Upper lobe of right lung (tissue), 1 donor: ENCODE measurements at places on chromosomes 11 and 22.

GRCh38 chr22:45683248-45683647 is 11.6 kb downstream of the ATXN10 start:
- no peak for DNase-seq

GRCh38 chr11:24739637-24740036 is 242.8 kb downstream of the LUZP2 start:
- DNase-seq, result no peak

- no peak for DNase-seq
Observed at GRCh38 chr22:36197514-36198146, 4.0 kb downstream of the APOL4 start.

DNA sequence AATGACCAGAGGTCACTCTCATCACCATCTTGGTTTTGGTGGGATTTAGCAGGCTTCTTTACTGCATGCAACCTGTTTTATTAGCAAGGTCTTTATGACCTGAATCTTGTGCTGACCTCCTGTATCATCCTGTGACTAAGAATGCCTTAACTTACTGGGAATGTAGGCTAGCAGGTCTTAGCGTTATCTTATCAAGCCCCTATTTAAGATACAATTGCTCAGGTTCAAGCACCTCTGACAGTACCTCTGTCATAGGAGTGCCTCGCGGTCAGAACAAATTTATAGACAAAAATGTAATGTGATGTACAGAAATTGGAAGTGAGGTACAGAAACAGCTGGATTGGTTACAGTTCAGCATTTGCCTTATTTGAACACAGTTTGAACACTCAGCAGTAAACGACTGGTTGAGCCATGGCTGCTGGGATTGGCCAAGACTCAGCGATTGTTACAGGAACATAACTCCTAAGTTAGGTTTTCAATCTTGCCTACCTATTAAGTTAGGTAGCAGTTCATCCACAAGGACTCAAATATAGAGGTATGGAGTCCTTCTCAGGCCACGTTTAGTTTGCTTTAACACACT is 16.1 kb upstream of the TMEM123 start:
- no peak for DNase-seq

- no peak for DNase-seq
Observed at GRCh38 chr22:33909911-33910310, 10.4 kb downstream of the LARGE1 start.

GRCh38 chr11:13939961-13940906 is 22.3 kb upstream of the SPON1 start:
- no peak for DNase-seq

DNA sequence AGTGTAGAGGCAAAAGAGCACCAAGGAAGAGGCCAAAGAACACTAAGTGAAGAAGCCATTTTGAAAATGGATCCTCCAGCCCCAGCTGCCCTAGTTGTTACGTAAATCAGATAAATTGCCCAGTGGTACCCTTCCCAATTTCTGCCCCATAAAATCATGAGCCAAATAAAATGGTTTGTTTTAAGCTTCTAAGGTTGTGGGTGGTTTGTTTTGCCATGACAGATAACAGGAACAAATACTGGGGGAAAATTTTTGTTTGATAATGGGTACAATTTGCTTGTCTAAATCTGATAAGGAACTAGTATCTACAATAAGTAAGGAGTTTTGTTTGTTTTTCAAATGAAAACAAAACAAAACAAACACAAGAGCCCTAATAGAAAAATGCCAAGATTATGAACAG is 30.6 kb upstream of the HSD17B12 start:
- DNase-seq, result no peak

DNA sequence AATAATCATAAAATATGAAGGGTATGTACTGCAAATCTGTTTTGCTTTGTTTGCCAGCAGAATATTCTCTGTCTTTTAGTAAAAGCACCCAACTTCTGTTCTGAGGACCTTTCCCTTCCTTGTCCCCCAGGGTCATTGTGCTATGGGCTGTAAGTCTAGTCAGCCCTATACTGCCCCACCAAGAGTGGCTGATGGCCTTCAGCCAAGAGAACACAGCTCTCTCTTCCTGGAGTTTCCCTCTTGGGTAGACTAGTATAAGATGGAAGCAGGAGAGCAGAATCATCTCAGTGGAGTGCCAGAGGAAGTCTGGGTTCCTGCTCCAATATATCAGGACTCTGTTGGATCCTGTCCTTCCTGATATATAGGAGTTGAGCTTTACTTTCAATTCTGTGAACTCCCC is 29.0 kb downstream of the MMP13 start:
- no peak for DNase-seq

DNA sequence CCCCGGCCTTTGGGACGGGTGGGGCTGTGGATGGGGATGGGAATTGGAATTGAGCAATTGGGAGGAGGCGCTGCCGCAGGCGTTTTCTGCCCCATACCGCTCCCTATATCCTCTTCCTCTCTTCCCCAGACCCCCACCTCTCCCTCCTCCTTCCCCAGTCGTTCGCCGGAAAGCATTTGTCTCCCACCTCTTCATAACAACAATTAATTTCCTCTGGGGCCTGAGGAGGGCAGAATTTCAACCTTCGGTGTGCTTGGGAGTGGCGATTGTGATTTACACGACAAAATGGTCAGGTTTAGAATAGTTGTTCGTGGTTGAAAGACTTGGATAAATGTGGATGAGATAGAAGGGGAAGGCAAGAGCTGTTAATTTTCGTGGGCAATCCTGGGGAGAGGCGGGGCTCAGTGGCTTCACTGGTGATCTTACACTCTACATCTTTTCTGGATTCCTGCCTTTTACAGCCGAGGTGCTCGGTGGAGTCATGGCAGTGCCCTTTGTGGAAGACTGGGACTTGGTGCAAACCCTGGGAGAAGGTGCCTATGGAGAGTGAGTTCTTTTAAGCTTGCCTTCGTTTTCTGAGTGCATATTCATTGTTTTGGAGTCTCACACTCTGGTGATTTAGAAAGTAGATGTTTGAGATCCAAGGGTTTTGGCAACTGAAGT is 1.5 kb downstream of the CHEK1 start:
- no peak for DNase-seq

DNA sequence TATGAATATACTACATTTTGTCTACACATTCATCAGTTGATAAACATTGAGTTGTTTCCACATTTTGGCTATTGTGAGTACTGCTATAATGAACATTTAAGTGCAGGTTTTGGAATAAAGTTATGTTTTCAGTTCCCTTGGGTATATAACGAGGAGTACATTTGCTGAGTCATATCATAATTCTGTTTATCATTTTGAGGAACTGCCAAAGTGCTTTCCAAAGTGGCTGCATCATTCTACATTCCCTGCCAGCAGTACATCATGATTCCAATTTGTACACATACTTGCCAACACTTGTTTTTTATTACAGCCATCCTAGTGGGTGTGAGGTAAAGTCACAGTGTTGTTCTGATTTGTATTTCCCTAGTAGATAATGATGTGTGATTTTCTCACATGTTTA is 1458.6 kb upstream of the TENM4 start:
- no peak for DNase-seq

DNA sequence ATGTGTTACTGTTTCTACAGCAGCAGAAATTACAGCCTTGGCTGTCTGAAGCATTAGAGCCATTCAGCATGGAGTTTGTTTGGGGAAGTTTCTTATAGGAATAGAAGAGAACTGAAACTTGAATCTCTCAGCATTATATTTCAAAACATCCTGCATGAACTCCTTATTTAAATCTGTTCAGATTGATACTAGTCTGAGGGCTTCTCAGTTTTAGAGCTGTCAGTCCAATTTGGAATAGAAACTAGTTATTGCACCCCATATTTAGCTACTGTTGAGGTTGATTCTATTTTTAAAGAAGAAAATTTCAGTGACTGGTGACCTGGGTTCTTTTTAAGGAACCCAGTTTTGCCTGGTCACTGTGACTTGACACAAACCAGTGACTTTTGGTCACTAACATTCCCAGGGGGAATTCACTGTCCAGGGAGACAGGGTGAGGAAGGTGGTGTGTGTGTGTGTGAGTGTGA is 126.0 kb upstream of the TTC12 start:
- no peak for DNase-seq

- no peak for DNase-seq
Observed at GRCh38 chr11:80443177-80443576, 1002.3 kb upstream of the TENM4 start.

DNA sequence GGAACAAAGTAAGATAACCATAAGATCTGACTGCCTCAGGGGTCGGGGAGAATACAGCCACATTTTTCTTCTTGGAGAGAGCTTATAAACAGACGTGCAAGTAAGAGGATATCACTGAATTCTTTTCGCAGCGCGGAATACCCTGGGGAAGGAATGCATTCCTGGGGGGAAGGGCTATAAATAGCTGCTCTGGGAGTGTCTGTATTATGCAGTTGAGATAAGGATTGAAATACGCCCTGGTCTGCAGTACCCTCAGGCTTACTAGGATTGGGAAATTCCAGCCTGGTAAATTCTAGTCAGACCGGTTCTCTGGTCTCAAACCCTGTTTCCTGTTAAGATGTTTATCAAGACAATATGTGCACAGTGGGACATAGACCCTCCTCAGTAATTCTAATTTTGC is 1491.7 kb upstream of the RAG2 start:
- no peak for DNase-seq

DNA sequence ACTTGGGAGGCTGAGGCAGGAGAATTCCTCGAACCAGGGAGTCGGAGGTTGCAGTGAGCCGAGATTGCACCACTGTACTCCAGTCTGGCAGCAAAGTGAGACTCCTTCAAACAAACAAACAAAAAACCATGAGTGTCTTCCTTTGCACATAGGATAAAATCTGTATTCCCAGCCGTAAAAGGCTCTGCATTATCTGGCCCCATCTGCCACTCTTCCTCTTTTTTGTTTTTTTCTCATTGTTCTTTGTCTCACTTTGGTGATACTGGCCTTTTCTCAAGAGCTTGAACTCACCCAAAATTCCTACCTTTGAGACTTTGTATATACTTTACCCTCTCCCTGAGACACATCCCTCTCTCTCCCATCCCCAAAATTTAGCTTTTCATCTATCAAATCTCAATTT is 17.6 kb downstream of the FDX1 start:
- no peak for DNase-seq

DNA sequence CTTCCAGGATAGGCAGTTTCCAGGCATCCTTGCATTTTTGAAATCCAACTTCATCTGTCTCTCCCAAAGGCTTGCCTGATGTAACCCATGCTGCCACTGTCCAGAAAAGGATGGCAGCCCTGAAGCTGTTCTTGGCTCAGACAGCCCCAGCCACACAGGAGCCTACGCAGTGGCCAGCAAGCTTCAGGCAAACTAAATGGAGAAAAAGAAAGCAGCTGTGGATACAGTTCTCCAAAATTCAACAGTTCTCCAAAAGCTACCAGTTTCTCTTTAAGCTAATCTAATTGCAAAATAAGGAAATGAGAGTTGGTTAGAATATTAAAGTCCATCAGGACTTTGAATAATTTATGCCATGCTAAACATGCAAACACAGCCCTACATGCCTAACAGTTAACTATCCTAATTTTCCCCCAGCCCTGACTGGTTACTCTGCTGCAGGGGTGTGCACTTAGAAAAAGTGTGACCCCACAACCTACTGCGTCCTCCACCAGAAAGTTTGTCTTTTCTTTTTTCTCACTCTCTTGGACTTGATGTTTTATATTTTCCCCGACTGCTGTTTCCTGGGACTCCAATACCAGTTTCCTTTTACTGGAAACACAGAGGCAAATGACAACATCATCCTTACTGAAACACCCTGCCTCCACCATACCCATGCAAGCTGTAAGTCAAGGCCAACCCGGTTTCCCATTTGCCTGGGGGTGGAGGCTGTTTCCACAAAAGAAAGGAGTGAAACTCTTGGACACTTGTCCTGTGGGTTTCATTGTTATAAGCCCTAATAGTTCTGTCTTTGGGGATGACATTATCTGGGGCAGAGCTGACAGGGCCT is 69.1 kb upstream of the OR5AN1 start:
- no peak for DNase-seq

GRCh38 chr22:39979458-39979857 is 15.3 kb upstream of the FAM83F start:
- no peak for DNase-seq

GRCh38 chr22:31128156-31128555 is 5.4 kb downstream of the INPP5J start:
- no peak for DNase-seq

- no peak for DNase-seq
Observed at GRCh38 chr11:92460213-92460612, 235.6 kb downstream of the FAT3 start.

DNA sequence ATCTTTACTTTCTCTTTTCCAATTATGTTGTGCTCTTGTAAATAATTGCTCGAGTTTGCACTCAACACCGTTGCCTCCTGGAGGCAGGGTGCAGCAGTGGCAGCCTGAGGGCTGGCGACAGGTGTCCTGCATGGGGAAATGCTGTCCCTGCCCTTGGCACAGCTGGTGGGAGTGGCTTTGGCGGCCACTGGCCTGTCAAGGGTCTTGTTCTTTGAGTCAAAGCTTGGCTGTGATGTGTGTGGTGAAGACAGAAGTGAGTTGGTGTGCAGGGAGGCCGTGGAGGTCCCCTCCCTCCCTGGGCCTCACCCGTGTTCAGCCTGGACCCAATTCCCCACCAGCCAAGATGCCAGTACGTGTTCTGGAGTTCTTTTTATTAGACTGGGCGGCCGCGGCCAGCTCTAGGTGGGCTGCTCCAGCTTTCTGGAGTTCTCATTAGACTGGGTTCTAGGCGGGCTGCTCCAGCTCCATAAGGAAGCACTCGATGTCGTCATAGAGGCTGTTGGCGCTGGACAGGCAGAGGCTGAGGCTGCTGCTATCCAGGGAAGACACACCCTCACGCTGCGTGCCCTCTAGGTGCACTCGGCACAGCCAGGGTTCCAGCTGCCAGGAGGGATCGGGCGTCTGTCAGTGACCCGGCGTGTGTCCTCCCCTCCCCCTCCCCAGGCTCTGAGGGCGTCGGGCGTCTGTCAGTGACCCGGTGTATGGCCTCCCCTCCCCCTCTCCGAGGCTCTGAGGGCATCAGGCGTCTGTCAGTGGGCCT is 3.4 kb downstream of the IRF7 start:
- peak; percentile 68 for DNase-seq

- no peak for DNase-seq
Observed at GRCh38 chr11:70544067-70544773, 145.9 kb downstream of the CTTN start.

DNA sequence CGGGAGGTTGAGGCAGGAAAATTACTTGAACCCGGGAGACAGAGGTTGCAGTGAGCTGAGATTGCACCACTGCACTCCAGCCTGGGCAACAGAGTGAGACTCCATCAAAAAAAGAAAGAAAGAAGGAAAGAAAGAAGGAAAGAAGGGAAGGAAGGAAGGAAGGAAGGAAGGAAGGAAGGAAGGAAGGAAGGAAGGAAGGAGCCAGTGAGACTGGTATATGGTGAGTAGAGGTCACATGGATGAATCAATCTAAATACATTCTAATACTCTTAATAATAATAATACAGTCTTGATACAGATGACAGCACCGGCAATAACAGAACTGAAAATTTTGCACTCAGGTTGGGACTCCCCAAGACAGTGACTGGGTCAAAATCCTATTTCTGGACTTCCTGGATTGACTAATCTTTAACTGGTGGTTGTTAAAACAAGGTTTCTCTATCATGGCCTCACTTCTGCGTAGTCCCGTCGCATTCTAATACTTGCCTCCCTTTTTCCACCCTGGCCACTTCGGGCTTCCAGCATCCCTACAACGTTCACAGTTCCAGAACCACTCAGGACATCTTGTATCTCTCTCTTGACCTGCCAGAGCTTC is 53.5 kb upstream of the EIF3M start:
- DNase-seq, result no peak
